ENCODE measurements at places on chromosomes 2 and 18. TPM values are rescaled to one million over a fixed set of nuclear protein-coding genes. Genes with fewer than 3 reads are reported as not detected.

Gene LINC00305
- total RNA-seq, result not detected

Gene RAB6C
- not detected for total RNA-seq

Gene MOCOS
- not detected for total RNA-seq

Gene KCNG2
- total RNA-seq, result not detected

Gene PLEKHA3
- total RNA-seq, result 22.1 TPM

Gene ANKRD30B
- total RNA-seq, result not detected

Gene ALPI
- total RNA-seq, result not detected

Gene KIF1A
- 0.60 TPM for total RNA-seq

Gene PSMA8
- 1.2 TPM for total RNA-seq

Gene FAM237A
- total RNA-seq, result not detected

Gene ABCG5
- not detected for total RNA-seq

Gene FAM210A
- total RNA-seq, result 23.8 TPM

Gene SERPINB5
- not detected for total RNA-seq

Gene TEX261
- total RNA-seq, result 50.9 TPM

Gene IL36A
- not detected for total RNA-seq

Gene CNGA3
- not detected for total RNA-seq

Gene BMP10
- not detected for total RNA-seq

Gene REG3A
- not detected for total RNA-seq

Gene NT5C1B
- not detected for total RNA-seq

Gene COLEC12
- not detected for total RNA-seq

Gene MROH2A
- total RNA-seq, result not detected

Gene C2orf92
- total RNA-seq, result 8.3 TPM

Gene REG3G
- not detected for total RNA-seq

Gene CCDC148
- total RNA-seq, result not detected

Gene MYO7B
- 1.0 TPM for total RNA-seq

Gene C1QL2
- not detected for total RNA-seq

Gene ALK
- not detected for total RNA-seq

Gene TCF23
- total RNA-seq, result not detected

Gene DSC1
- 0.55 TPM for total RNA-seq

Gene GPR39
- not detected for total RNA-seq

Gene TUBB6
- 1.9 TPM for total RNA-seq

Gene LIMS4
- 1.6 TPM for total RNA-seq

Gene KLHL41
- total RNA-seq, result not detected

Gene ADAM23
- total RNA-seq, result 0.26 TPM

Gene PAIP2B
- total RNA-seq, result 2.2 TPM

Gene EPB41L3
- 6.9 TPM for total RNA-seq

Gene SF3B1
- 339 TPM for total RNA-seq

Data from activated naive CD4-positive, alpha-beta T cell treated with anti-CD3 and anti-CD28 coated beads, Interleukin-2, amount 10 ng/mL, durations not matched to agents 5 hours and 36 hours (primary cell).